ENCODE measurements at places on chromosomes 7 and 10.

DNA sequence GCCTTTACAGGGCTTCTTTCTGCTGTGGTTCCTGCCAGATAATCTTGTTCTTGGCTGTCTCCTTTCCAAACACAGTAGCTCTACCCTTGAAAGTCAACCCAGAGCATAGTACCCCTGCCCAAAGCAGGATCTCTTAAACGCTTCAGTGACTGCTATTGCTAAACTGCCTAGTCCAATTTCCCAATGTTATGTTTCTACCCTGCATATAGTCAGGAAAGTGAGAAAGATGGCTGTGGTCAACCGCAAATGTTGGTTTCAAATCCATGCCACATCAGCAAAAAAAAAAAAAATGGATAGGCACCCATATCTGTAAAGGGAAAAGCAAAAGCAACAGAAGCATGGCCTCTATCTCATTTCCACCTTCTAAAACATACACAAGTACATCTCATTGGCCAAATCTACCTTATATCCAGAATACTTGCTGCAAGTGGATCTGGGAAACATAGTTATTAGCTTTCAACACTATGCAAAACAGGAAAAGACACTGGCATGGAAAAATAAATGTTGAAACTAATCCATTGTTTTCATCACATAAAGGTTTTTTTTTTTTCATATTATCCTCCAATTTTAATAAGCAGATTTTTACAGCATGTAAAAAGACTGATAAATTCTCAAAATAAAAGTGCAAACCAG is 59.8 kb downstream of the DNAJC1 start:
- DNase-seq, result no peak

GRCh38 chr10:129959544-129960480 is 4.3 kb downstream of the EBF3 start:
- DNase-seq, result no peak

- DNase-seq, result no peak
Observed at GRCh38 chr7:13879994-13880686, 109.3 kb downstream of the ETV1 start.

DNA sequence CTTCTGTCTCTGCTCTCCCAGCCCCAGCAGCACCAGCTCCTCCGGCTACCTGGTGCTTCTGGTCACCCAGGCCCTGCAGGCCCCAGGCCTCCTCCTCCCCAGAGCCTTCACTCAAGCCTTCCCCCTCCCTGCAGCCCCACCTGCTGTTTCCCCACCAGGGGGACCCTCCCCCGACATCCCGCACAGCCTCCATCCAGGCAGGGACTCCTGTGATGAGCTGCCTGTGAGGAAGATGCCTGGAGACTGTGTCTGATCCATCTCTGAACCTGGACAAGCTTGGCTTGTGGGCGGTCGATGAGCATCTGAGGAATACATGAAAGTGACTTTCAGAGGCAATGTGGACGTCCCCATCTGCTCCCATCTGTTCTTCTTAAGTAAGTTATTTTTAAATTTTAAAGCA is 45.0 kb downstream of the RAMP3 start:
- no peak for DNase-seq

DNA sequence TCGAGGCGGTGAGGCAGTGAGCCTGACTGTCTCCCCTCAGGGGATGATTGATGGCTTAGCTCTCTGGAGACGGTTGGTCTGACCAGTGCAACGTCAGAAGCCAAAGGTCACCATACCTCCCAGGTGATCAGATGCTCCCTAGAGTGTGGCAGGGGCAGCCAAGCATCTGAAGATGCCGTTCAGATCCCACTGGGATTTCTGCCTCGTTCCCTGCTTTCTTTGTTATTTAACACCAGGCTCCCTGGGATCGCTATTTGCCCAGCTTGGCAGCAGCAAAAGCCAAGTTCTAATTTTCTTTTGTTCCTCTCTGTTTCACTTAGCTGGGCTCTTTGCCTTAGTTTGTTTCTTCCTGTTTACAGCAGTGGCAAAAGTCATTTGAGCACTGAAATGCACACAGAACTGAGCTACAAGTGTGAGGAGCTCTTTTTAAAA is 53.5 kb upstream of the SVIL start:
- DNase-seq, result no peak

GRCh38 chr7:150329331-150330120 is 6.2 kb upstream of the ACTR3C start:
- no peak for DNase-seq

DNA sequence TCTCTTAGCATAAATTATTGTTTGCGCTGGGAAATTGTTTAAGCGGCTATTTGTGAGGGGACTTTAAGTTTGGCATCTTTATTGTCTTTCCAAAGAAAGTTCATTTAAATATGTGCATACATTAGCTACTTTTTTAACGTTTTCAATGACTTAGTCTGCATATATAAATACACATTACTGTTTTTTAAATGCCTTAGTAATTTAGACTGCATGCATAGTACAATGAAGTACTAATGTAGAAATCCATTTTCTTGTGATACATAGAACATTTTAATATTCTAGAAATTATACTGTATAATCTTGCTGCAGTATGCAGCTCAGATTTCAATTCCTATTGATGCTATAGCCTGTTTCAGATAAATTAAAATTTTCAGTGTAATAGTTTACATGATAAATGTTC is 325.4 kb downstream of the MALRD1 start:
- no peak for DNase-seq

- peak; percentile 38 for DNase-seq
Observed at GRCh38 chr7:29563590-29564495, at the start of gene PRR15. Gene PRR15 (plus strand): TSS chr7:29563835. CDS start chr7:29566330, 2,495 bp downstream.

DNA sequence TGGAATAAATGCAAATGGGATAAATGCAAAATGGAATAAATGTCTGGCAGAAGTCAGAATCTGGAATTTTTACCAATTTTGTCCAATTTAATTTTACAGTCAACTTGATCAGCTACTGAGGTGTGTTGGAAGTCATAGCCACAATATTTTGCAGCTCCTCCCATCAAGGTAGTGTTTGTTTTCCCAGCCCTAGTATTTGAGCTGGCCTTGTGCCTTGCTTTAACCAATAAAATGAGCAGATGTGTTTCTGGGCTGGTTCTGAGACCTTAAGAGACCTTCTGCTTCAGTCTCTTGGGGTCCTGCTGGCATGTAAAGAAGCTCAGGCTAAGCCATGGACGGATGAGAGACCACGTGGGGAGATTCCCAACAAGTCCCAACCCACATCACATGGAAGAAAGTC is 42.7 kb upstream of the RSBN1L start:
- DNase-seq, result no peak

DNA sequence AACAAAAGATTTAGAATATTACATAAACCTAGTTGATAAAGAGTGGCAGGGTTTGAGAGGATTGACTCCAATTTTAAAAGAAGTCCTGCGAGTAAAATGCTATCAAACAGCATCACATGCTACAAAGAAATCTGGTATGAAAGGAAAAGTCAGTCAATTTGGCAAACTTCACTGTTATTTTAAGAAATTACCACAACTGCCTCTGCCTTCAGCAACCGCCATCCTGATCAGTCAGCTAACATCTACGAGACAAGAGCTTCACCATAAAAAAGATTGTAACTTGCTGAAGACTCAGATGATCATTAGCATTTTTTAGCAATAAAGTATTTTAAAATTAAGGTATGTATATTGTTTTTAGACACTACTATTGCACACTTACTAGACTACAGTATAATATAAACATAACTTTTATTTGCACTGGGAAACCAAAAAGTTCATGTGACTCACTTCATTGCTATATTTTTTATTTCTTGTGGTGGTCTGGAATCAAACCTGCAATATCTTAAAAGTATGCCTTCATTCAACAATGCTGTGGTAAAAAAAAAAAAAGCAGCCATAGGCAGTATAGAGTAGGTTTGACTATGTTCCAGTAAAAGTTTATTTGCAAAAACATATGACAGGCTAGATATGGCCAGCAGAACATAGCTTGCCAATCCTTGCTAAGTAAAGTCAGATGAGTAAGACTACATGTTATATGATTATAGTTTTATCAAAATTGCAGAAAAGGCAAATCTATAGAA is 74.4 kb downstream of the GLCCI1 start:
- DNase-seq, result no peak

- DNase-seq, result no peak
Observed at GRCh38 chr7:116432527-116432916, 67.0 kb upstream of the CAV2 start.
